Stimulated activated CD8-positive, alpha-beta memory T cell treated with anti-CD3 and anti-CD28 coated beads, Interleukin-4, amount 100 ng/mL, for 1 hour (primary cell): ENCODE measurements at places on chromosomes 7 and 10.

GRCh38 chr7:55532150-55532917, 40.0 kb downstream of the VOPP1 start:
- DNase-seq = no peak

DNA sequence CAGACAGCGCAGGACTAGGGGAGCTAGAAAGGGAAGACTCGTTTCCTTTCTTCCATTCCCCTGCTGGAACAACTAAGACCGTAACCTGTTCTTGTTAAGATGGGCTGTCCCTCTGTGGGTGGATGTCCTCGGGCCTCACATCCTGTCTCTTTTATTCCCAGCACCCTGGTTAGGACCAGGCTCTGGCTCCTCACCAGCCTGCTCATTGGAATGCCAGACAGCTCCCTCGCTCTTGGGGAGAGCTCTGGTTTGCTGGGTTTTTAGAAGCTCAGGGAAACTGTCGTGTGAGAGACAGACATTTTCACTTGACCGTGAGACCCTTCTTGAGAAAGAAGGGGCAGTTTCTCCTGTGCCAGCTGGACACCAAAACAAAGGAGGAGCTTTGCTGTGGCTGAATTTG, 58.1 kb upstream of the HABP2 start:
- DNase-seq = no peak

GRCh38 chr7:18496341-18496700, 772 bp downstream of the HDAC9 start:
- no peak for DNase-seq

DNA sequence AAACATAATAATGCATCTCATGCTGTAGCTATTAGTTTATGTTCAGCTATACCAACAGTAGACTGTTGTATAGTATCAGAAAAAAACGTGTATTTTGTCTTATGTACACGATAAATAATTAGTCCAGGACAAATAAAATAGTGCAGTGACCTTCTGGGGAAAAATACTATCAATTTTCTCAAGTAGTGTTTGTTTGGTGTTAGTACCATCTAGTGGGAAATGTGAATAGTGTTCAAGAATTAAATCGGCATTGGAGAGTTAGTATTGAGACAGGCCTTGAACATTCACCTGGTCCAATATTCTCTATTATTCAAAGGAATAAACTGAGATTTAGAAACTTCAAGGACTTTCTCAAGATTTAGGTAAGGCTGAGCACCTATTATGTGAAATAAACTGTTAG, 21.7 kb upstream of the OR2A5 start:
- DNase-seq = no peak

DNA sequence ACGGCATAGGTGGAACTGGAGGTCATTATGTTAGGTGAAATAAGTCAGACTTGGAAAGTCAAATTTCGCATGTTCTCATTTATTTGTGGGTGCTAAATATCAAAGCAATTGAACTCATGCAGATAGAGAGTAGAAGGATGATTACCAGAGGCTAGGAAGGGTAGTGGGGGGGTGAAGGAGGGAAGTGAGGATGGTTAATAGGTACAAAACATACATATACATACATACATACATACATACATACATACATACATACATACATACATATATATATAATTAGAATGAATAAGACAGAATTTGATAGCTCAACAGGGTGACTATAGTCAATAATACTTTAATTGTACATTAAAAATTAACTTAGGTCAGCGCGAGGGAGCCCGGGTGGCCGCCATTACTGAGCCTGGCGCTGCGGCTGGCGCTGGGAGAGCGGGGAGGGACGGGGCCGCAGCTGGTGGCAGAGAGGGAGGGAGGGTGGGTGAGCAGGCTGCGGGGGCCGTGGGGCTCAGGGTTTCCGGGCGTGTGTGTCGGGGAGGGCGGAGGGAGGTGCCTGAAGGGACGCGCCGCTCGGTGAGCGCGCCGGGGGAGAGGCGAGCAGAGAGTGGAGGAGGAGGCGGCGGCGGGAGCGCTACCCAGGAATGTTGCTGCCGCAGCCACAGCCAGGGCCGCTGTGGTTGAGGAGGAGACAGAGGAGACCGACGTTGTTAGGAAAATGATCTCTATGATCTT, 85.8 kb upstream of the EGFR start:
- no peak for DNase-seq

DNA sequence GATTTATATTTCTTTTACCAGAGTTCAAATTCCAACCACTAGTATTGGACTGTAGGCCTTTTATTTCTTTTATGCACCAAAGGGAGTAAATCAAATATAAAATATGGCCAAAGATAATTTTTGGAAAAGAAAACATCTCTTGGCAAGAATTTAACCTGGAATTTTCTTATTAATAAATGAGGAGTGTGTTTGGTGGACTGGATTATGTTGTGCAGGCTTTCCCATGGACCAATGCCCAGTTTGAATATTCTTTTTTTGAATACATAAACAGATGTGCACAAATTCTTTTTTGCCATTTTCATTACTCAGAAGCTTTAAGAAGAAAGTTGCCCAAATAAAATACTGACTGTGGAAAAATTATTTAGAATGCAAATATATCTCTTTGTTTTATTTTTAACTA, 22.1 kb upstream of the PRKG1 start:
- no peak for DNase-seq

GRCh38 chr10:43130770-43131171, 7.5 kb upstream of the CSGALNACT2 start:
- no peak for DNase-seq
